ENCODE measurements at places on chromosomes 7 and 10. TPM values are rescaled to one million over a fixed set of nuclear protein-coding genes. Genes with fewer than 3 reads are reported as not detected.
A peak's percentile ranks its signal among the peaks of the same experiment; 100 is the strongest.

DNA sequence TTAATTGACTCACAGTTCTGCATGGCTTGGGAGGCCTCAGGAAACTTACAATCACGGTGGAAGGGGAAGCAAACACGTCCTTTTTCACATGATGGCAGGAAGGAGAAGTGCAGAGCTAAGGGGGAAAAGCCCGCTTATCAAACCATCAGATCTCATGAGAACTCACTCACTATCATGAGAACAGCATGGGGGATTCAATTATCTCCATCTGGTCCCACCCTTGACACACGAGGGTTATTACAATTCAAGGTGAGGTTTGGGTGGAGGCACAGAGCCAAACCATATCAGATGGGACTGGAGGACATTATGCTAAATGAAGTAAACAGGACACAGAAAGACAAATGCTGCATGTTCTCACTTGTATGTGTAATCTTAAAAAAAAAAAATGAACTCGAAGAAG, 141.4 kb upstream of the HABP2 start:
- no peak for DNase-seq

DNA sequence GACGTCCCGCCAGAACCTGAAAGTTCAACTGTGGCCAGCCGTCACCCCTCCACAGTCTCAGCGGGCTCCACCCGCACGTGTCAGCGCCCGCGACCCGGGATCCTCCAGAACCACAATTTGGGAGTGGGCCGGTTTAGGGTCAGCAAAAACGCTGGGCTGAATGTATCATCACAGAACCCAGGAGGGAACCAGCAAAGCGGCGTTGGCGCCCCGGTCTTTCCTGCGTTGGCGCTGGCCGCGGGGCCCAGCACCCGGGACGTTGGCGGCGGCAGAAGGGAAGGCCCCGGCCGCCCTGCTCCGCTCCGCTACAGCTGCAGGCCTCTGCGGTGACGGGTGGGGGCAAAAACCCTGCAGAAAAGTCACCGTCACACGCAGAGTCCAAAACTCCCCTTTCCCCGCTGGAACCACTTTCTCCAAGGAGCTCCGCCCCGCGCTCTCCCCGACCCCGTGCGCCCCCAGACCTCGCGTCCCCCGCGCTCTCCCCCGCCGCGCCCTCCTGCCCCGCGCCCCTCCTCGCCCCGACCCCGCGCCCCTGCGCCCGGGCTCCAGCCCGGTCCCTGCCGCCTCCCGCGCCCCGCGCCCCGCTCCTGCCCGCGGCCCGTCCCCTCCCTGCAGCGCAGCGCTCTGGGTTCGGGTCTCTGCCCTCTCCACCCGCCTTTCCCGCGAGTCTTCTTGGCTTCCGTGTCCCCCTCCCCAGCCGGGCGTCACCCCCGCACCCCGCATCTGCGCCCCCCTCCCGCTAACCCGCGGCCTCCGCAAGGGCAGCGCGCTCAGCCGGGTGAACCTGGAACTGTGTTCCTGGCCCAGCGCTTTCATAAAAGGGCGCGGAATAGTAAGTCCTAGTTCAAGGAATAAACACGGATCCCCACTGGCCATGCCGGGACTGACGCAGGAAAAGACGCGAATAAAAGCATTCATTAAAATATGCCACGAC, 24.0 kb upstream of the RNF32 start:
- DNase-seq: peak; percentile 67

- no peak for DNase-seq
These were observed 5.8 kb upstream of the KCNH2 start for GRCh38 chr7:150983893-150984368.

DNA sequence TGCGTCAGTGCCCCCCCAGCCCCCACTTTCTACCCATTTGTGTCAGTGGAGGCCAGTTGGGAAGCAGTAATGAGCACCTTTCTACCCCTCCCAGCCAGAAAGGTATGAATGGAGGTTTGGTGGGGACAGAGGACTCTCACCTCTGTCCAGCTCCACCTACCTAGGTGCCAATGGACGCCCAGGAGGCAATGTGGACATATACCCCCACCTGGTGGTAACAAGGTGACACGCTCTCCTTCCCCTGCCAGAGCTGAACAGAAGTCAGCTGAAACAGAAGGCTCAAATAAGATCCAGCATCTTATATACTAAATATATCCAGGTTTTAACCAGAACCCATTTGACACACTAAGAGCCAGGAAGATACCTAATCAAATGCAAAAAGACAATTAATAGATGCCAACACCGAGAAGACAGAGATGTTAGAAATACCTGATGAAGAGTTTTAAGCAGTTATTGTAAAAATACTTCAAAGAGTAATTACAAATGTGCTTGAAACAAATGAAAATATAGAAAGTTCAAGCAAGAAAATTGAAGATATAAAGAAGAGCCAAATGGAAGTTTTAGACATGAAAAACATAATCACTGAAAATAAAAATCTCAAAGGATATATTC, 18.4 kb upstream of the SORCS3 start:
- DNase-seq: peak; percentile 20

- DNase-seq: peak; percentile 59
These were observed 82.7 kb downstream of the PAX2 start for GRCh38 chr10:100827819-100828737.

GRCh38 chr10:117804470-117805011, 242.2 kb downstream of the RAB11FIP2 start:
- DNase-seq: peak; percentile 72

DNA sequence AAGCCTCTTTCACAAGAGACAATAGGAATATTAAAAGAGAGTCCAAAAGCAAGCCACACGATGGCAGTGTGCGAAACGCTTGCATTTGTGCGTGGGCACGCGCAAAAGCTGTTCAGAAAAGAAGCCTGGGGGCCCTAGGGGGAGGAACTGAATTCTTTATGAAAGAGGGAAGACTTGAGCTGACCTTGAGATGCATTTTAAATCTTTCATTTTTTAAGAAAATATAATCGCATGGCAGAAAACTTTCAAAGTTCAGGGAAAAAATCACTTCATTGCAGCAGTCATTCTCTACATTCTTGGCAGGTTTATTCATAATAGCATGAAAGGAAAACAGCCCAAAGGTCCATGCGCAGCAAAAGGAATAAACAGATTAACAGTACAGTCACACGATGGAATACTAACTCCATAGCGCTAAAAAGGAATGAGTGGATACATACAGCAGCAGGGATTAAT, 206.5 kb upstream of the PRKCQ start:
- peak; percentile 62 for DNase-seq

DNA sequence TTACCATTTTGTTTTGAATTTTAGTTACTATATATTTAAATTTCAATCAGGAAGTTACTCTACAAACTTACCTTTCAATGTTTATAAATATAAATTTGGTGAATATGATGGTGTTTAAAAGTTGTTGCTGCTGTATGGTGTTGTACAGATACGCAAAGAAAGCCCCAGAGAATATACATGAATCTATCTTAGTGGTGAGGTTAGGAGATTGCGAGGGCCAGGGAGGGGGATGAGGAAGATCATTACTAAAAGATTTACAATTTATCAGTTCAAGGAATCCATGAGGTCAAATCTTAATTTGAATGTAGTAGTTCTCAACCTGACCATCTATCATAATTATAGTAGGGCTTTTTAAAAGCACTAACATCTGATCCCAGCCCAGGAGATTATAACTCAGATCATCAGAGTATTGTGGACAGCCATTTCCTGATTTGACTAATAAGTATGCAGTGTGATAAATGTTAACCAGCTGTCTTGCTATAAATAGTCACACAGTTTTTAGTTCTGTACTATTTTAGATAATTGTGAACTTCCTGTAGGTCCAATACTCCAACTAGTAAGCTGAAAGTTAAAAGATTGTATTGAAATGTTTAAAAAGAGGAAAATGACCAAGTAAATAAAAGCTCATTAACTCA, 23.6 kb downstream of the FAM3C start:
- DNase-seq: no peak

The SPDYE2 gene
- polyA plus RNA-seq: not detected

The ACSL5 gene
- polyA plus RNA-seq: 5.6 TPM

The SLC18A3 gene
- not detected for polyA plus RNA-seq

The VWDE gene
- polyA plus RNA-seq: 0.69 TPM

The CDHR3 gene
- 3.6 TPM for polyA plus RNA-seq
